ENCODE measurements at places on chromosomes 3 and 15.

DNA sequence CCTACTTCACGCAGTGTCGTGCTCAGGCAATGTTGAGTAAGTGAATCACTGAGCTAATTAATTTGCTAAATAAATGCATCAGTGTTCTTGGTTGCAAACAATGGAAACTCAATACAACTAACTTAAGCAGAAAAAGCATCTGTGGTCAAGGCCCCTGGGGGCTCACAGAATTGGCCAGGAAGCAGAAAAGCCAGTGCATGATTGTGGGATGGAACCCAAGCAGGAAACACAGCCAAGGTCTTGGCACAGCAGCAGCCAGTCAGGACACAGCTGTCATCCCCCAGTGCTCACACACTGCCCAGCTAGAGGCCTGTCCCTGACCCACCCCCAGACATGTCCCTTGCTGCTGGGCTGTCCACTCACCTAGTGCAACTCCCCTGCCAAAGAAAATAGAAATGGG is 85.9 kb downstream of the AQP9 start:
- ATAC-seq, result no peak

DNA sequence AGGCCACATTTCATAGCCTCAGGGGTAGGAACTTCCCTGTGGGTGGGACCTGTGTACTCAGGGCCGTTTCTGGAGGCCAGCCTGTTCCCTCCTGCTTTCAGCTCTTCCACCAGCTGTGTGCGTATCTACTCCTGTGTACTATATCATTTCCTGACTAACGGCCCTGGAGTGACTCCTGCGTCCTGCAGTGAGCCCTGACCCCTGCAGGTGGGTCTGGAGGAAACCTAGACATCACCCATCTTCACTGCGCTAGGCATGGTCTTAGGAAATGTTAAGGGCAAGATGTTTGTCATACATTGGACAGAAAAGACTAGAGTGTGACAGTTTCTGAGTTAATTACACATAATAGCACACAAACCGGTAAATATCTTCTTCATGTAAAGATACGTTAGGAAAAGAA is 297.3 kb downstream of the GABRB3 start:
- no peak for ATAC-seq

GRCh38 chr3:158918451-158918850 is 116.6 kb downstream of the MFSD1 start:
- ATAC-seq, result no peak

GRCh38 chr3:69252631-69253030 is 130.2 kb upstream of the LMOD3 start:
- no peak for ATAC-seq

DNA sequence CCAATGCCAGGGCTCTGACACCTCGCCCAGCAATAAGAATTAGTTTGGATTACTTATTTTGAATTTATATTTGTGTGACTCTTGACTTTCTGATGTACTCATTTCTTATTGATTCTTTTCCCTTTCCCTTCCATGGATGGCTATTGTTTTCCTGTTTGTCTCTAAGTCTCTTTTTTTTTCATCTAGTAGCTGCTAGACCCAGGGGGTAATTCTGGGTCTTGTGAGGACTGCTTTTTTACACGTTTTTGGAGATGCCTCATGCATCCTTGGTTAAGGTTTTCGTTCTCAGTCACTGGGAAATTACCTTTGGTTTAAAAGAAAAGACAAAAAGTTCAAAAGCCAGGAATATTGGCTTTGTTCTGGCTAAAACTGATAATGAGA is 70.2 kb upstream of the STRIT1 start:
- no peak for ATAC-seq

GRCh38 chr15:71800835-71801745 is 9.3 kb upstream of the NR2E3 start:
- ATAC-seq, result peak; percentile 39

- no peak for ATAC-seq
Measured at GRCh38 chr15:38028869-38029268, 94.4 kb downstream of the TMCO5A start.

GRCh38 chr3:51687431-51688205 is 16.6 kb downstream of the TEX264 start:
- no peak for ATAC-seq

DNA sequence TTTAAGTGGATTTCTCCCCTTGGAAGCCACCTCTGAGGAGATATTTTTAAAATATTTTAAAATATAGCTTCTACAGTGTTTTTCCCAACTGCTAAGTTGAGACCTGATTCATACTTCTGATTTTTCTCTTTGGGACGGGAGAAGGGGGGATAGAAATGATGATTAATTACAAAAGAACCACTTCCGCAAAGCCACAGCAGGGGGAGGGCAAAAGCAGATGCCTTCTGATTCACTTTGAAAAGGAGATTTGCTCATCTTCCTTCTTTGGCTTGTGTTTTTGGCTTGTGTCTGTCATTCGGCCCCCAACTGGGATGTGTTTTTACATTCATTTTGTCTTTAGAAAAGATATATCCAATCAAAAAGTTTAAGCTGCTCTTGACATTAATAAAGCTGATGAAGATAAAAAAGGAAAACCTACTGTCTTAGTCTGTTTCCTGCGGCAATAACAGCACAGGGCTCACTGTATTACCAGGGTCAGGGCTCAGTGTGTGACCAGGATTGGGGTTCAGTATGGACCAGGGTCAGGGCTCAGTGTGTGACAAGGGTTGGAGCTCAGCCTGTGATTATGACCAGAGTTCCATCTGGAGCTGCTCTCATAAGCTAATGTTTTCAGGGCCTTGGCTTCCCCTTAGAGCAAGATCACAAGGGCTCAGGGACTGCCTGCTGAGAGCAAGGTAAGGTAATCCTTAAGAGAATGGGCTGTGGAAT is 223.2 kb downstream of the MTHFS start:
- peak; percentile 88 for ATAC-seq

- ATAC-seq, result no peak
Measured at GRCh38 chr15:68683551-68683950, 104.8 kb downstream of the CORO2B start.

DNA sequence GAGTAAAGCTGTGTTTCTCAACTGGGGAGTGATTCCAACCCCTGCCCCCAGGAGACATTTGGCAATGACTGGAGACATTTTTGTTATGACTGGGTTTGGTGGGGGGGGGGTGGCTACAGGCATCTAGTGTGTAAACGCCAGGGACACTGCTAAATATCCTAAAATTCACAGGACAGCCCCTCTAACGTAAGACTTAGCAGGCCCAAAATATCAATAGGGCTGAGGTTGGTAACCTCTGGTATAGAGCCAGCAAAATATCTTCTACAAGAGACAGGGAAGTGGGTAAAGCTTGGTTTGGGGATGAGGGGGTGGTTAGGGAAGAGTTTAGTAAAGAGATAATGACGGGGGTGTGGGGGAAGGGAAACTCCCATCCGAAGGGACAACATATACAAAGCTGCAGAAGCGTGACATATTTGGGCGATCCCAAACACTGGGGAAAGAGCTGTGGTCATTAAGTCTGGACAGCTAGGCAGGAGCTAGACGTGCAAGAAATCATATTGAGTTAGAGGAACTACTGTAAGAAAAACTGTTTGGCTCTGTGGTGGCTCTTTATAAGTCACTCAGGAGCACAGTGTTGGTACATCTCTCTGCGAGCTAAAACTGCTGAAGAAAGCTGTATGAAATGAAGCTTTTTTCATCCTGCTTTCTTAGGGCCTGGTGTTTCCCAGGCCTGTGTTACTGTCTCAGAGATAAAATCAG is 697 bp upstream of the TRIM69 start:
- peak; percentile 71 for ATAC-seq

DNA sequence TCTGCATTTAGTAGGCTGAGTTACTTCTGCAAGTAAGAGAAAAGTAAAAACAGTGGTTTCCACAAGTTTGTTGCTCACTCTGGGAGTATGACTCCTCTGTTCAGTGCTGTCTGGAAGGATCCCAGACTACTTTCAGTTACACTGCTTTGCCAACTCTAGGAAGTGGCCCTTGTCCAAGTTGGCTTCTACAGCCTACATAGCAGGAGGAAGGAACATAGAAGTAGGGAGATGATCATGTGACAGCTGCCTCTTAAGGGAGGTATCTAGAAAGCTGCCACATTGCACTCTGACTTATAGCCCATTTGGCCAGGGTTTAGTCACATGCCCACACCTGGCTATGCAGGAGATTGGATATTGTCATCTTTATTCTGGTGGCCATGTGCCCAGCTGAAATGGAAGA is 298.1 kb downstream of the NSUN3 start:
- ATAC-seq, result no peak

- ATAC-seq, result no peak
Measured at GRCh38 chr3:128983293-128984069, 10.4 kb downstream of the CFAP92 start.

DNA sequence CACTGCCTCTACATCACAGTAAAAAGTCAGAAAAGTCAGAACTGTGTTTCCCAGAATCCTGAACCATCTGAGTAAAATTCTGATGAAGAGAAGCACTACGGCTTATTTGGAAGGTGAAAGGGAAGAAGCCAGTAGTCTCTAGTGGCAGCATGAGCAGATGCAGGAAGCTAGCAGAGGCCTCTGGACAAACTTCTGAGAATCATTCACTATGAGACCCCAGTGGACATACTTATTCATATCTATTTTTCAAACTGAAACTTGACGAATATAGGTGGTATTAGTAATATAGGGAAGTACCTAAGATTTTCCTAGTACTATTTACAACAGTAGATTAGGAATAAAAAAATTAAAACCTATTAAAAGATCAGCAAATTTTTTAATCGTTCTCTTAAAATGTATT is 272.8 kb upstream of the TTC14 start:
- ATAC-seq, result no peak

All from activated T-helper 17 cell treated with anti-CD3 and anti-CD28 coated beads, Interleukin-2, amount 50 U/mL, for 72 hours (primary cell).